Upper lobe of right lung (tissue), 1 donor: ENCODE measurements at places on chromosomes 2 and 18. TPM values are rescaled to one million over a fixed set of nuclear protein-coding genes. Genes with fewer than 3 reads are reported as not detected.

DNA sequence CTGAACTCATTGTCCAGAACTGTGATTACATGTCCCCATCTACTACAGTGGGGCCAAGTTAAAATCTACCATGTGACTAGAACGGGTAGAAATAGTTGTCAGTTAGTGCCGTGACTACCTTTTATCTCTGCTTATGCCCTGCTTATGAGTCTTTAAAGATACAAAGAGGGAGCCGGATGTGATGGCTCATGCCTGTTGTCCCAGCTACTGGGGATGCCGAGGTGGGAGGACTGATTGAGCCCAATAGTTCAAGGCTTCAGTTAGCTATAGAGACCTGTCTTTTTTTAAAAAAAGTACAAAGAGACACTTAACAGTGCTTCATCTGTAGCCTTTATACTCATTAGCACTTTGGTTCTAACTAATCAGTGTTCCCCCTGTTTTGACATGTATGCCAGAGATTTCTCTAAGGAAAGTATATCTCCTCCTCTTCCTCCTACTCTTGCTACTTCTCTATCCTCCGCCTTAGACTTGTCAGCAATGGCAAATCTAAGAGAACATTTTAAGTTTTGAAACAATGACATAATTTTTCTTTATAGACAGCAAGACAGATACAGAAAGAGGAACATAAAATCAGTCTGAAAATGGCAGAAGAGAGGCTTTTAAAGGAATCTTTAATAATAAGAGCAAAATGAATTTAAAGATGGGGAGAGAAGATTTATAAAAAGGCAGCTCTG lies 45.0 kb downstream of the NBEAL1 start:
- H3K4me3 ChIP-seq = no peak overlapping the region
- DNase-seq = no peak
- H3K4me1 ChIP-seq = no peaks in the 10 kb centered on the region
- H3K27ac ChIP-seq = no peak overlapping the region
- H3K27me3 ChIP-seq = no peaks in the 10 kb centered on the region

DNA sequence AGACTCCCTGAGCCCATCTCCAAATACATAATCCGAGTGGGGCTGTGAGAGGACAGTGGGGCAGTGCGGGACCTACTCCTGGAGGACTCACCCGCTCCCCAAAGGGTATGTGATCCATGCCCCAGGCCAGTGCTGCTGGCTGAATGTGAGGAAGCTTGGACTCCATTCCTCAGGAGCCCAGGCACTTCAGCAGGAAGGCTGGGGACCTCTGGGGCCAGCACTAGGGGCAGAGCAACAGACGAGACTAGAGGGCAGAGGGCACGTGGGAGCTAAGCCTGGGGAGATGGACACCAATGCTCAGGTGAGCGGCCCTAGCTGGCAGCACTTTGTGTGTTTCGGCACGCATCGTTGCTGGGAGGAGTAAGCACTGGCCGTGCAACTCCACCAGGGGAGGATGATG lies 84.9 kb downstream of the MALT1 start:
- H3K27me3 ChIP-seq = no peaks in the 10 kb centered on the region
- no peaks in the 10 kb centered on the region for H3K4me1 ChIP-seq
- DNase-seq = no peak

- no peak for DNase-seq
- no peaks in the 10 kb centered on the region for H3K27me3 ChIP-seq
- H3K27ac ChIP-seq = no peak overlapping the region
- H3K4me1 ChIP-seq = no peaks in the 10 kb centered on the region
Observed at GRCh38 chr2:178899656-178900055, 92.4 kb upstream of the TTN start.

DNA sequence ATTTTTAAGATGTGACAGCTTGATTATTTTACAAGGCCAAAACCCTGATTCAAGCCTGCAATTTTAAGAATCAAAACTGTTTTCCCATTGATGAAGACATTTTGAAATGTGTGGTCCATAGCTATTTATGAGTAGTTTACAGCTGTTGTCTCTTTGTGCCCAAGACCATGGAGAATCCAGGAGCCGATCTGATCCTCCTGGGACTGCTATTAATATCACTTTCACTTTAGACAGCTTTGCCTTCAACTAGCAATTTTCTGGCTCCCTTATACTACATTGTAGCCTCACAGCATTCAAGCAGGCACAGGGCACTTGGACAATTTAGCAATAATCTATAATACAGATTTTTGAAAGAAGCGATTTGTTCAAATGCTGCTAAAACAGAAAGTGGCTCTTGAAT lies 172.9 kb downstream of the SLC8A1 start:
- no peaks in the 10 kb centered on the region for H3K36me3 ChIP-seq
- H3K27me3 ChIP-seq = no peaks in the 10 kb centered on the region
- DNase-seq = no peak
- peaks cover 13% of the 10 kb centered on the region for H3K4me1 ChIP-seq
- H3K4me3 ChIP-seq = no peak overlapping the region

DNA sequence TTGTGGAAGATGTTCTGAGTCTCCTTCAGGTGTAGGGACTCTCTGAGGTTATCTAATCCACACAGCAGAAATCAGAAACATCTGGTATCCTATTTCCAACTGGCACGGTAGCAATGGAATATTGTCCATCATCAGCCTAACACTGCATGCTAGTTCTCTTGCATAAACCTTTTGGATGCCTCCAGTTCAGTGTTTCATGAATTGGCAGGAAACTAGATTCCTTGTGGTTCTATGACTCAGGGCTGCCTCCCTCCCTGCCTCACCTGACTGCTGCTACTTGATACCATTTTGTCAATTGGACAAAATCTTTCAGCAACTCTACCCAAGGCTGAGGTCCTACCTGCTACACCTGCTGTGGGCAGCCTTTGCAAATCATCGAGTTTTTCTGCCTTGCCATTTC lies 130.9 kb downstream of the TPGS2 start:
- no peaks in the 10 kb centered on the region for H3K27me3 ChIP-seq
- H3K27ac ChIP-seq = no peak overlapping the region
- no peaks in the 10 kb centered on the region for H3K4me1 ChIP-seq
- H3K4me3 ChIP-seq = no peak overlapping the region

GRCh38 chr2:60899230-60899891 lies 18.0 kb downstream of the REL start:
- no peak for DNase-seq
- no peaks in the 10 kb centered on the region for H3K27me3 ChIP-seq

DNA sequence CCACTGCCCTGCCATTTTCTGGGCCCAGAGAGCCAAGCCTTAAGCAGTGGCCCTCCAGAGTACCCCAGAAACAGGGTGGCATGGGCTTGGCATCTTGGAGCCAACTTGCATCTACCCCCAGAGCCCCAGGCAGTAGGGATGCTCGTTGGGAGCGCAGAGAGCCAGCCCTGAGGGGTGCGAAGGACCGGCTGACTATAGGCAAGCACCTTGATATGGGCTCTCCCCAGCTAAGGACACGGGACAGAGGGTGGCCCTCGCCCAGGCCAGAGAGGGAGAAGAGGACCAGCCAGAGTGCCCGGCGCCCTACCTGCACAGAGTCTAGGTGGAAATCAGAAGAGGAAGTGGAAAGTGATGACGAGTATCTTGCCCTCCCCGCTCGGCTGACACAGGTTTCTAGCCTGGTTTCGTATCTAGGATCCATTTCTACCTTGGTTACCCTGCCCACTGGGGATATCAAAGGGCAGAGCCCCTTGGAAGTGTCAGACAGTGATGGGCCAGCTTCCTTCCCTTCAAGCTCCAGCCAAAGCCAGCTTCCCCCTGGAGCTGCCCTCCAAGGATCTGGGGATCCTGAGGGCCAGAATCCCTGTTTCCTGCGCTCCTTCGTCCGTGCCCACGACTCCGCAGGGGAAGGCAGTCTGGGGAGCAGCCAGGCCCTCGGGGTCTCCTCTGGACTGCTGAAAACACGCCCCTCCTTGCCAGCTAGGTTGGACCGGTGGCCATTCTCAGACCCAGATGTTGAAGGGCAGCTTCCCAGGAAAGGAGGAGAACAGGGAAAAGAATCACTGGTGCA lies 16.2 kb downstream of the CEP68 start:
- H3K27me3 ChIP-seq = no peaks in the 10 kb centered on the region
- no peak for DNase-seq
- no peak overlapping the region for H3K27ac ChIP-seq
- peaks cover 41% of the 10 kb centered on the region for H3K4me1 ChIP-seq

DNA sequence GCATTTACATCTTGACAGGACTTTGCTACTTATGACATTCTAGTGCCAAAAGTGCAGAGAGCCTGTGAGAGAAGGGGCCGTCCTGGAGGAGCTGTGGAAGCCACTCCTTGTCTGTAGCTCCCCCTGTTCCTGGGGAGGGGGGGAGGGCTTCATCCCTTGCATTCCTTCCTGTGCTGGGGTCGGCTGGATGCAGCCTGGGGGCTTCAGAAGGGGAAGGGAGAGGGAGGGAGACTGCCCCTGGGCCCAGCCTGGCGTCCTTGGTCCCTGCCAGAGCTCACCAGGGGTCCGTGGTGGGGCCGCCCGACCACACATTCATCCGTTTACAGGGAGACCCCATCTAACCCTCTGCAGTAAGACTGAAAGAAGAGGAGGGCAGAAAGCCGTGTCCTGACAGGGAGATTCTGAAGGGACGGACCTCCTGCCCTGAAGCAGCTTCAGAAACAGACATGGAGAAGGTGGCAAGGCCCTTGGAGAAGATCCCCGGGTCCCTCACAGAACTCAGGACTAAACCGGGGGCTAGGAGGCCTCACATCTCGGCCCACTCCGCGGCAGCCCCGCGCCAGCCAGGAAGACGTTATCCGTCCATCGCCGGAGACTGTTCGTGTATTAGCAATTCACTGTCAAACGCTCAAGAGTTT lies 258.3 kb upstream of the SALL3 start:
- H3K27ac ChIP-seq = no peak overlapping the region
- no peak overlapping the region for H3K4me3 ChIP-seq
- no peaks in the 10 kb centered on the region for H3K36me3 ChIP-seq
- peak; percentile 23 for DNase-seq
- no peaks in the 10 kb centered on the region for H3K4me1 ChIP-seq
- H3K27me3 ChIP-seq = peaks cover 7% of the 10 kb centered on the region

DNA sequence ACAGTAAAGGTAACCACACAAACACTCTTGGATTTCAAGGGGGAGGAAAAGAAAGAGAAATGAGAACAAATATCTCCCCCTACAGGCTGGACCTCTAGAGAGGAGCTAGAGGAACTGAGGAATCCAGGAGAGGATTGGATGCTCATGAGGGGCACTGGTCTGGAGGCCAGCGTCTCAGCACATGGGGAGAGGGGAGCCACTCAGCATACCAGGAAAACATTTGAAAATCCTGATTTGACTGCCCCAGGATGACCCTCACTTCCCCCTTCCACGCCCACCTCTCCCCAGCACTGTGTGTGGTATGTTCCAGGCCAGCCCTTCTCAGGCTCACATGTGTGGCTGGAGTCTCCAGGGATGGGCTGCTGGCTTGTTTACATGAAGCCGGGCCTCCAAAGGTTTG lies 396.8 kb upstream of the ID2 start:
- H3K4me3 ChIP-seq = no peak overlapping the region
- no peak for DNase-seq
- H3K4me1 ChIP-seq = no peaks in the 10 kb centered on the region
- H3K27me3 ChIP-seq = no peaks in the 10 kb centered on the region
- H3K36me3 ChIP-seq = no peaks in the 10 kb centered on the region

GRCh38 chr2:3434654-3435053 lies 55.2 kb downstream of the TRAPPC12 start:
- H3K27me3 ChIP-seq = no peaks in the 10 kb centered on the region
- H3K27ac ChIP-seq = no peak overlapping the region
- no peak for DNase-seq
- no peaks in the 10 kb centered on the region for H3K4me1 ChIP-seq
- H3K4me3 ChIP-seq = no peak overlapping the region

DNA sequence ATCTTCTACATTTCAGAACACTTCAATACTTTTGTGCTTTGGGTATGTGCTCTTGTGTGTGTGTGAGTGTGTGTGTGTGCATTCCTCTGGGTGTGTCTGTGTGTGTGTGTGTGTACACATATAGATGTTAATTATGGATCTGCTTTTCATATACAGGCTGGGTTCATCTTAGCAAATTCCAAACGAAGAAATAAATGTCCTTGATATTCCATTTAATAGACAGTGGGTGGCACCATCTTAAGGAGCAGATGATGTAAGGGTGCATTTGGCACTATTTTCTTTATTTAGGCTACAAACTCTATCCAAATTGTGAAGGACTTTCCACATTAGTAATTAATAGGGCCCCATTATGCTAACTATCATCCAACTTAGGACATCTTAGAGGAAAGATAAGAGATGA lies 425.8 kb upstream of the POU3F3 start:
- no peak overlapping the region for H3K4me3 ChIP-seq
- no peaks in the 10 kb centered on the region for H3K4me1 ChIP-seq
- no peaks in the 10 kb centered on the region for H3K27me3 ChIP-seq
- no peaks in the 10 kb centered on the region for H3K36me3 ChIP-seq
- no peak for DNase-seq

- H3K27ac ChIP-seq = peak overlapping the region; percentile 58
- H3K36me3 ChIP-seq = no peaks in the 10 kb centered on the region
- H3K27me3 ChIP-seq = no peaks in the 10 kb centered on the region
- H3K4me1 ChIP-seq = peaks cover 95% of the 10 kb centered on the region
- H3K4me3 ChIP-seq = no peak overlapping the region
Observed at GRCh38 chr2:46327627-46328026, 30.4 kb downstream of the EPAS1 start.

DNA sequence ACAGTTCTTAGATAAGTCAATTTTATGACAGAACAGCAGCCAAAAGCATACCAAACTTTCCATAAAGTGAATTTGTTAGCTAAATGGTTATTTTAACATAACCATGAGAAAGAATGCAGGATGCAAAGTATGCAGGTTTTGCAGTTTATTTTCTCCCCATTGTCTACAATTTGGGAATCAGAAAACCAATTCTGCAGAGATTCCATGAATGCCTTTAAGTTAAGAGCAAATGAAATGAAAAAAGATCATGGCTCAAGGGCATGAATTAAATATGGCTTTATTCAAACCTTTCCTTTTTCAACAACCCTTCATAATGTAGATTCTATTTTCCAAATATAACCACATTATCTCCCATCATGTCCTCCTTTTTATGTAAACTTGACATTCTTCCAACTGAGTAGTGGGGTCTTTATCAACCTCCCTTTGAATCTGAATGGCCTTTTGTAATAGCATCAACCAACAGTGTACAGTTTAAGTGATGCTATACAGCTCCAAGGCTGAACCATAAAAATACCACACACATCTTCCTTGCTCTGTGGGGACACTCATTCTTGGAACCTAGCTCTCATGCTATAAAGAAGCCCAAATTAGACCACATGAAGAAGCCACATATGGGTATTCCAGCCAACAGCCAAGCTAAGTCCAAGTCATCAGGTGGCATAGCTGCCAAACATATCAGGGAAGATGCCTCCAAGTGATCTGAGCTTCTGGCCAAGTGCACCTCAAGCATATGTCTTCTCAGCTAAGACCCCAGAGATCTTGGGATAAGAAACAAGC lies 49.8 kb downstream of the PIAS2 start:
- H3K4me3 ChIP-seq = no peak overlapping the region
- no peaks in the 10 kb centered on the region for H3K4me1 ChIP-seq
- DNase-seq = no peak
- peaks cover 5% of the 10 kb centered on the region for H3K36me3 ChIP-seq
- no peak overlapping the region for H3K27ac ChIP-seq

RTP5 gene
- total RNA-seq = not detected

PPM1B gene
- total RNA-seq = 45.8 TPM

GALNT14 gene
- 0.81 TPM for total RNA-seq

ACADL gene
- total RNA-seq = 41.6 TPM

DLGAP1 gene
- 5.4 TPM for total RNA-seq

SLC30A3 gene
- total RNA-seq = 0.58 TPM
